Fibroblast of skin of scalp (primary cell): ENCODE measurements at places on chromosomes 1 and 21.
A peak's percentile ranks its signal among the peaks of the same experiment; 100 is the strongest.

DNA sequence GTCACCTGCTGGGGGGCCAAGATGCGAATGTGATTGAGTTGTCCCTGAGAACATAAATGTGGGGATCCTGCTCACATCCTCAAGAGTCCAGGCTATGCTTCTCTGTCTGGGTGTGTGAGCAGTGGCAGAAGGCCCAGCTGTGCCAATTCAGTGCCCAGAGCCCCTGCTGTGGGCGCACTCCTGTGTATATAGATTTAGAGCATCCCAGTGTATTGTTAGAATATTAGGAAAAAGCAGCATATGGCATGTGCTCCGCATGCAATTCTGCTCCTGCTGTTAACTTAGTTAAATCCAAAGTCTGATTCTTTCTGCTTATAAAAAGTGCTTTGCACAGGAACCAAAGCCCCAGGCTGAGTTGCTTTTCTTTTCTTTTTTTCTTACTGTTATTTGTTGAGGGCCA, 37.8 kb downstream of the FAM78B start:
- DNase-seq = no peak

GRCh38 chr1:10529091-10529490, 54.3 kb downstream of the PEX14 start:
- no peak for DNase-seq

DNA sequence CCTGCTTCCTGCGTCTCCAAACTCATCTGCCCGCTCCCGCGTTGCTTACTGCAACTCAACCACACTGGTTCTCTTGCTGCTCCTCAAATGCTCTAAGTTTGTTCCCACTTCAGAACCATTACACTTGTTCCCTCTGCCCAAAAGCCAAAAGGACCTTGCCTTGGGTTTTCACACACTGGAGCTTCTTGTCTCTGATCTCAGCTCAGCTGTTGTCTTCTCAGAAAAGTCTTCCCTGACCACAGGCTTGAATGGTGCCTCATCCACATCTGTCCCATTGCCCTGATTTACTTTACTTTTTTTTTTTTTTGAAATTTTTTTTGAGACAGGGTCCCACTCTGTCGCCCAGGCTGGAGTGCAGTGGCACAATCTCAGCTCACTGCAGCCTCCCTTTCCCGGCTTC, 44.3 kb upstream of the SYT14 start:
- no peak for DNase-seq

DNA sequence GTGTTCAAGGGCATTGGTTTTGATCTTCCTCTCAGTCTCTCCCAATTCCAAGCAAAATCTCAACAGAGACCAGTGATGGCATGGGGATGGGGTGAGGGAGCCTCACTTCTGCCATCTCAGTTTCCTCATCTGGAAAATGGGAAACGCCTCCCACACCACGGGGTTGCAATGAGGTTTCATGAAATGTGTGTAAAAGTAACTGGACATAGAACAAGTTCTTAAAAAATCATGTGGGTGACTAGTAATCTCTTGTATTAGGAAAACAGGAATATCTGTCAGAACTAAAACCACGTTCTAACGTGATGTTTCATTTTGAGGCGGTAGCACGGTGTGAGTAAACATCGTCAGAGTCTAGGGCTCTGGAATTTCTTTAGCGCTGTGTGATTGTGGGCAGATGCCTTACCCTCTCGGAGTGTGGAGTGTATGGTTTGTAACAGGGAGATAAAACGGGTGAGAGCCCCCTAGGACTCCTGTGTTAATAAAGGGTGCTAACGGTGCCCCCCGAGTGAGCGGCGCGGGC, 55.5 kb upstream of the DNAJC6 start:
- no peak for DNase-seq

GRCh38 chr1:15758343-15758931, at the start of gene FBLIM1:
TSS of gene FBLIM1 (plus strand) at chr1:15758795. CDS start at chr1:15764984, 6,189 bp downstream.
- peak; percentile 45 for DNase-seq

DNA sequence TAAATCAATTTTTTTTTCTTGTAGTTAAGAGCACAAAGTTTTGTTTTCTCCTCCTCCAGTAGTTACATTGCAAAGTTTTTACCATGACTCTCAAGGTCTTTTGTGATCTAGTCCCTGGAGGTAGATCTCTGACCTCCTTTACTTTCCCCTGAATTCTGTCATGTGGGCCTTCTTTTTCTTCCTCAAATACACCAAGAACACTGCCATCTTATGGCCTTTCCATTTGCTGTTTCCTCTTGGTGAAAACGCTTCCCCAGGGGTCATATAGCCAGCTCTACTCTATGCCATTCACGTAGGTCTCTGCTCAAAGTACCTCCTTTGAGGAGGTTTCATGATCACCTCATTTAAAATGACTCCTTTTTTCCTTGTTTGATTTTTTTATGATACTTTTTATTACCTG, 2.7 kb downstream of the DDX20 start:
- DNase-seq = no peak

GRCh38 chr1:89865498-89866382, 44.9 kb downstream of the LRRC8D start:
- peak; percentile 56 for DNase-seq

GRCh38 chr1:16134906-16135305, 21.0 kb downstream of the EPHA2 start:
- no peak for DNase-seq

DNA sequence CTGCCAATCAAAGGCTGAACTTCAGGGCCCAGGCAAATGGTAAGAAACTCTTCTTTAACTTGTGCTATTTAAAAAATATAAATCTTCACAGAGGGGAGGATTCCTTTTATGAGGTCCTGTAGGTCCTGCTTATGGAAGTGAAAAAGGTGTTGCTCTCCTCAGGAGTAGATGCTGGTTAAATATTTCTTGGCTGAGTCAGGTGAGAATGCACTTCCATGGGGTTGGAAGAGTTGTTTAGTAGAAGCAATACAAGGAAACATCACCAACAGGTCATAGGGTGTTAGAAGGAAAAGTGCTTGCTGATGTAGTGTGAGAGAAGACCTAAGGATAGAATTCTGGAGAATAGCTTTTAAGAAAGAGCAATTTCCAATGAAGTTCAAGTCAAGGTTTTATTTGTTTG, 42.2 kb upstream of the ATP1A1 start:
- no peak for DNase-seq

DNA sequence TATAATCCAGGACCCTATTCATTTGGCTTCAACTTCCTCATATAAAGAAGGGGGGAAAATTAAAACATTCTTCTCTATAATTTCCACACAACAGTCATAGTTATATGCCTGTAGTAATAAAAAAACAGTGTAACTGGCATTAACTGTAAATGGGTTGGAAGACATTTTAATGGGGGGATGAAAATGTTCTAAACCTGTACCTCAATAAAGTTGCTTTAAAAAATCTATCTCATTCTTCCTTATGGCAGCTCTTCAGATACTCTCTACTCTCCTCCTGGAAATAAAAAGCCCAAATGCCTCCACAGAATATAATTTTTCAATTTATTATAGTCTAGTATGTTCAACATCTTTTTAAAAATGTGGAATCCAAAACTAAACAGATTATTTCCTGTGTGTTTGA, 2.6 kb downstream of the LRRIQ3 start:
- no peak for DNase-seq

GRCh38 chr1:44029260-44029910, 1.9 kb downstream of the SLC6A9 start:
- DNase-seq = no peak

DNA sequence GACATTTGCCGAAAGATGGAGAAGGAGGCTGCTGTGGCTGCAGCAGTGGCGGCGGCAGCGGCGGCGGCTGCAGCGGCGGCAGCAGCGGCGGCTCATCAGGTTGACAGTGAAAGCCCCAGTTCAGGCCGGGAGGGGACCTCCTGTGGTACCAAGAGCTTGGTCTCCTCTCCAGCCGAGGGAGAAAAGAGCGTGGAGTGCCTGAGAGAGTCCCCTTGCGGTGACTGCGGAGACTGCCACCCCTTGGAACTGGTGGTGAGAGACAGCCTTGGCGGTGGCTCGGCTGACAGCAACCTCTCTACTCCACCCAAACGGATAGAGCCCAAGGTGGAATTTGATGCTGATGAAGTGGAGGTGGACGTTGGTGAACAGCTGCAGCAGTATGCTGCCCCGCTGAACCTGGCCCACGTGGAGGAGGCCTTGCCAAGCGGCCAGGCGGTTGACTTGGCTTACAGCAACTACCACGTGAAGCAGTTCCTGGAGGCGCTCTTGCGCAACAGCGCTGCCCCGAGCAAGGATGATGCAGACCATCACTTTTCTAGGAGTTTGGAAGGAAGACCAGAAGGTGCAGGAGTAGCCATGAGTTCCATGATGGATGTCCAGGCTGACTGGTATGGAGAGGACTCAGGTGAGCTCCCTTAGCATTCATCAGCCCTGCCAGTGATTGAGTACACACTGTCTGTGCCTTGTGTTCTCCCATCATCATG, 6.3 kb downstream of the ZBTB8B start:
- DNase-seq = no peak

DNA sequence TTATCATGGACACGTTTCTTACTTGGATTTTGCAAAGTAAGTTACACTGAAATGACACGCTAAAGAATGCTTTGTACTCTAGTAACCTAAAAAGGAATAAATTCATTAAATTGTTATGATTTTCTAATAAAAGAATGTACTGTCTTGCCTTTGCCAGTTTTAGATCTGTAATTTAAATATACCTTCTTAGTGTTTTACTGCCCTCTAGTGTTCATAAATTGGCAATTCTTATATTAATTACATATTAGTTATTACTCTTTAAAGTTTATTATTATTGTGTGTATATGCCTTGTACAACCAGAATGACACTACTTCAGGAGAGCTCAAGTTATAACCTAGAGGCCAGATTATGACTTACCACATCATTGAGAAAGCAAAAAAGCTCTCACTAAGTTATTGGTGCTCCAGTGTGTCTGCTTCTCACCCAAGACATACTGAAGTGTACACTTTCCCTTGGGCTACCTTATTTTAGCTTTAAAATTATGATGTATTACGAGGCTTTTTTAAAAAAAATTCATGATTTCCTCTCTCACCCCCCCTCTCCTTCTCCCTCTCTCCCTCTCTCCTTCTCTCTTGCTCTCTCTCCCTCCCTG, 169.9 kb downstream of the HS2ST1 start:
- DNase-seq = peak; percentile 48

GRCh38 chr1:174794861-174795260, 204.9 kb upstream of the CACYBP start:
- DNase-seq = no peak

GRCh38 chr21:30800605-30801004, 12.5 kb downstream of the KRTAP8-1 start:
- no peak for DNase-seq

- no peak for DNase-seq
Measured at GRCh38 chr1:213670692-213671023, 317.1 kb upstream of the PROX1 start.

GRCh38 chr1:53906121-53906520, 12.1 kb downstream of the DIO1 start:
- DNase-seq = no peak

DNA sequence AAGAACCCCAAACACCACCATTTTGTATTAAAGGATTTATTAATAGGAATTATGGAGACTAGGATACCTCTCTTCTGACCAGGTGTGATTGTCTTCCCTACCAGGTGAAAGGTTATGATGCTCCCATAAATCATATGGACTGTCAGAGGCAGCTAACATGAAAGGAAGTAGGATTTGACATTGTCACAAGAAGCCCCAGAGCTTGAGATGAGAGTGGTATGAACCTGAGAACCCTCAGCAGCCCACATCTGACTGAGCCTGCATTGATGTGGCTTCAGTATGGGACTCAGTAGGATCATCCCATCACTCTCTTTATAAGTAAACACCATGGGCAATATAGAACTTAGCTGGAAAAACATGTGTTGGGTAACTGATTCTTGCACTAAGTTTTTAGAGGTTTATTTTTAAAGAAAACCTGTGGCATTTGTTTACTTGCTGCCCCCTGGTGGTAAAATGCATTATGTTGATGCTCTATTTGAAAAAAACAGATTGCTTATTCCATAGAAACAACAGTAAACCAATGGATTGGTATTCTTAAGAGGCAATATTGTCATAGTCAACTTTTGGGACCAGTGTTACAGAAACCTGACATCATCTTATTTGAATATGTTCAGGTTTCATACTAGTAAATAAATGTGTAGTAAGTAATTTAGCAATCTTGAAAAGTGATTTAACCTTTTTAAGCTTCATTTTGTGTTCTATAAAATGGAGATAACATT, 16.6 kb upstream of the CACYBP start:
- peak; percentile 48 for DNase-seq

DNA sequence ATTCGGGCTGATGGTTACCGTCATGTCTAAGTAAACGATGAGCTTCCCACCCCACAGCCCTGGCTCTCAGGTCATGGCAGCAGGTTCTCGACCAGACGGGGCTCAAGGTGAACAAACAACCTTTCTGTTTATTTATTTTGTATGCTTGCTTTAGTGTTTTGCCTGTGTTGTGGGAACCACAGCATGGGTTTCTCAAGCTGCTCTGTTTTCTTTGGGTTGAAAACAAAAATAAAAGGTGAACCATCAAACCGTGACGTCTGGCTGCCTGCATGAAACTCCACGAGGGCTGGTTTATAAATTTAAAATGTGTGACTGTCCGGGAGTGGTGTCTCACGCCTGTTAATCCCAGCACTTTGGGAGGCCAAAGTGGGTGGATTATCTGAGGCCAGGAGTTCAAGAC, 28.0 kb downstream of the TMEM51 start:
- DNase-seq = no peak

GRCh38 chr21:17697473-17697872, 84.8 kb upstream of the BTG3 start:
- no peak for DNase-seq

- no peak for DNase-seq
Measured at GRCh38 chr1:234926559-234927311, 201.9 kb downstream of the TOMM20 start.

- DNase-seq = no peak
Measured at GRCh38 chr1:241356187-241356518, 852 bp downstream of the RGS7 start.

GRCh38 chr1:209154912-209155311, 428.6 kb upstream of the CAMK1G start:
- DNase-seq = no peak

DNA sequence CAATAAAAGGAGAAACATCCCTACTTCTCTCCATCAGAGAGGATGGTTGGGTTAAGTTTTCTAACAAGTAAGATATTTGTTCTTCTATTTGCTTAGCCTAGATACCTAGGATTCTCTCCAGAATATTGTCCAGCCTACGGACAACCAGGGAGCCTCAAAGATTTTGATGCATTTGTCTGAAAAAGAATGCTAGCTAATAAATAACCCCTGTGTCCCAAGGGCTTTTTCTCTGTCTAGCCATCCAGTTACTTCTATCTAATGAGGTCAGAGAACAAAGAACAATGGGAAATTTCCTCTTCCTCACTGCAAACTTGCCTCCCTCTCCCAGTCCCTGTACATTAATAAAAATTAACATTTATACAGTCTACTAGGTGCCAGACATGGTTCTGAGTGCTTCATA, 810 bp downstream of the RGS5 start:
- no peak for DNase-seq

GRCh38 chr1:203556047-203556851, 62.3 kb downstream of the OPTC start:
- peak; percentile 98 for DNase-seq

GRCh38 chr1:117795190-117795589, 134.2 kb downstream of the GDAP2 start:
- DNase-seq = peak; percentile 82
